Fibroblast of the conjunctiva (primary cell): ENCODE measurements at places on chromosomes 5 and 9.

- DNase-seq = no peak
These were observed 26.2 kb upstream of the ARSB start for GRCh38 chr5:79011219-79011836.

DNA sequence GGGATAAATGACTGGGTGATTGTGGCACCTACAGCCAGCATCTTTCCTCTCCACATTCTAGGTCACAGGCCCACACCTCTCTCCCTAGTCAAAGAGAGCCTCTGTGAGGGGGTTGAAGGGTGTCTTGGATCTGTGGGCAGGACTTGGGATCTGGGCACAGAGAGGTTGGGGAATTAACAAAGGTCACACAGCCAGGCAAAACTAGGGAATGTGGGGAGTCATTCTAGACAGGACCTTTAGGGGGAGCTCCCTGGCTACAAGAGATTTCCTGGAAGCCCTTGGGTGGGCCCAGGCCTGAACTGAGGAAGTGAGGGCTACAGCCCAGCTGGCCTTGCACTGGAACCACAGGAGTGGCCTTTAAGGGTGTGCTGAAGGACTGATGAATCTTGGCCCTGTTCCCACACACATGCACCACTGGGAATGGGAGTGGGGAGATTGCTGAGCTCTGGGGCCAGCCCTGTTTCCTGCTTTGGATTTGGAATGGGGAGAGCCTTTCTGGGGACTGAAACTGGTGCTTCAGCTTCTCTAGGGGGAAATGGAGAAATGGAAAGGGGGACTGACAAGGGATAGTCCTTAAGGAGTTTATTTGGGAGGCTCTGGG is 12.4 kb upstream of the CXXC5 start:
- peak; percentile 90 for DNase-seq

GRCh38 chr9:34417734-34418133 is 40.6 kb downstream of the FAM219A start:
- DNase-seq = no peak

DNA sequence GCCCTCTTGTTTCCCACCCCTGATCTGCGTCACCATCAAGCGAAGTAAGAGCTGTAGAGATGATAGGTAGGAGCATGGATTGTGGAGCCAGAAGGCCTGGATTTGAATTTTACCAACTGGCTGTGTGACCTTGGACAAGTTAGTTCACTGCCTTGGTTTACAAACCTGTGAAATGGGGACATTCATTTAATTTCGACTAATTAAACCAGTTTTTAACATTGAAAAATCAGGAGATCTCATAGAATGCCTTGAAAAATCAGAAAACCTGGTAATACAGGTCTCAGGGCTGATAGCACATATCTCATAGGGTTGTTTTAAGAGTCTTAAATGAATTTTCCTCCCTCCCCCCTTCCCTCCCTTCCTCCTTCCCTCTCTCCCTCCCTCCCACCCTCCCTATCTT is 38.8 kb downstream of the STC2 start:
- DNase-seq = no peak

DNA sequence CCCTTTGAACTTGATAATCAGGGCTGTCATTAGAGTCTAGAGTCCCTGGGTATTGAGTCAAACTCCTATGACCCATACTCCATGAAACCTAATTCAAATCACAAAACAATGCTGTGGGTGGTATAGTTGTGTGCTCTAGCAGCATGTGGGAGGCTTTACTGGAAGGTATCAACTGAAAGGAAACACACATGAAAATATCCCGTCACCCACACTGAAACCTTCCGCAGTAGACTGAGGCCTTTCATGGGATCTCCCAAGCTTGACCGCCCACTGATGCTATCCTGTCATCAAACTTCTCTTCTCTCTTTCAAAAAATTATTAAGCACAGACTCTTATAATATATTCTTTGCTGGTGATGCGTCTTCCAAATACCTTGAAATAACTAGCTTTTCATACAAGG is 569.1 kb upstream of the MEF2C start:
- no peak for DNase-seq

DNA sequence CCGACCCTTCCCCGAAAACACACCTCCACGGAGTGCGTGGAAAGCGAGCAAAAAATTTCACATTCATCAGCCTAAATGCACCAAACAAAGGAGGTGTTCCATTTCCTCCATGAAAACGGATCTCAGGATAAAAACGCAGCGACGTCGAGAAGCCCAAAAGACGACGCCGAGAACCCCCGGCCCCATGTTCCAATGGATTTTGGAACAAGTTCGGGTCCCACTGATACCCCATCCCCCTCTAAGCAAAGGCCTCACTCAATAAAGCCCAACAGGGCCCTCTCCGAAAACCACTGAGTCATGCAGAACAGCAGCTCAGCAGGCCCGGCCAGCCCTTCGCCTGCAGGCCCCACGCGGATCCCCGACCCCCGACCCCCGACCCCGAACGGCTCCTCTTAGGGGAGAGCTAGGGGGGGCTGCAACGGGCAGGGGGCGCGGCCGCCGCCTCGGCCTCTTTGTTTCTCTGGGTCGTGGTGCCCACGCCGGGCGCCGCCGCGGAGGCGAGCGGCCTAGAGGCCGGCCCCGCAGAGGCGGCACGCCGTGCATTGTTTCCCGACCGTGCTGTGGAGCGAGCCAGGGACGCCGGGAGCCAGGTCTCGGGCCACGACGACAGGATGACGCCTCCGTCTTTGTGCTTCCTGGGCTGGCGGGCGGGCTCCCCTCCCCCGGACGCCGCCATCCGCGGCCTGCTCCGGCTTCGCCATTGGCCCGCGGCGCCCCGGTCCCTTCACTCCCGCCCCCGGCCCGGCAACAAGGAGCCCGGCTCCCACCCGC is 915 bp downstream of the ZFAND5 start:
- DNase-seq = no peak

DNA sequence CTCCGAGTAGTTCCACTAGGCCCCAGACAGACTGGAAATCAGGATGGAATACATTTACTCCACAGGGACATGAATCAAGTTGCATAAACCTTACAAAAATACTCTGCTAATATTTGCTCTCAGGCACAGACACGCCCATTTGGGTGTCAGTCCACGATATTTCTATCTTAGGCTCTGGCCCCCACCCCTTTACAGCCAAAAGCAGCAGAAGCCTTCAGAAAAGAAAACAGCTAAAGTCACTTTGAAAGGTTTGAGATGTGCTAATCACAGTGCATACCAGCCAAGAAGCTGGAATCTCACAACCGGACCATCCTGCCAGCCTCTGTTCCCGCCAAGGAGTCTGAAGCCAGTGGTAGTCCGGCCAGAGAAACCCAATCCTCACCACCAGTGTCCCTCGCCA is 22.6 kb downstream of the PTPN3 start:
- no peak for DNase-seq

- no peak for DNase-seq
These were observed 472.5 kb downstream of the MTRR start for GRCh38 chr5:8341406-8341805.

- DNase-seq = no peak
These were observed 21.2 kb downstream of the ANXA1 start for GRCh38 chr9:73172901-73173215.

GRCh38 chr9:127634021-127634420 is 21.9 kb downstream of the STXBP1 start:
- DNase-seq = no peak

DNA sequence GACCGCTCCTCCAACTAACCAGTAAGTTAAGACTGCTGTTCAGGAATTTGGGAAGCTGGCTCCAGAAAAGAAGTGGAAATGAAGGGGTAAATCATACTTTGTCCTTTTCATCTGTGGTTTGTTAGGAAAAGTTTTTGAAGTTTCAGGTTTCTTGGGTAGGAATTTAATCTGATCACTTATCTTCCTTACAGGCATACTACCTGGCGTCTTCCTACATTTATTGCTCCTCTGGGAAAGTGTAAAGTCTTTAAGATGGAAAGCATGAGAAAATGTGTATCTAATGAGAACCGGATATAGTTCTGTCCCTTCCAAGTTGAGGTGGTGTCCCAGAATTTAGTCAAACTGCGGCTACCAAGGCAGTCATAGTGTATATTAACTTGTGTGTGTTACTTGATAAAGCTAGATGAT is 1.3 kb downstream of the RASA1 start:
- DNase-seq = no peak
